ENCODE measurements at places on chromosomes 2 and 18.

DNA sequence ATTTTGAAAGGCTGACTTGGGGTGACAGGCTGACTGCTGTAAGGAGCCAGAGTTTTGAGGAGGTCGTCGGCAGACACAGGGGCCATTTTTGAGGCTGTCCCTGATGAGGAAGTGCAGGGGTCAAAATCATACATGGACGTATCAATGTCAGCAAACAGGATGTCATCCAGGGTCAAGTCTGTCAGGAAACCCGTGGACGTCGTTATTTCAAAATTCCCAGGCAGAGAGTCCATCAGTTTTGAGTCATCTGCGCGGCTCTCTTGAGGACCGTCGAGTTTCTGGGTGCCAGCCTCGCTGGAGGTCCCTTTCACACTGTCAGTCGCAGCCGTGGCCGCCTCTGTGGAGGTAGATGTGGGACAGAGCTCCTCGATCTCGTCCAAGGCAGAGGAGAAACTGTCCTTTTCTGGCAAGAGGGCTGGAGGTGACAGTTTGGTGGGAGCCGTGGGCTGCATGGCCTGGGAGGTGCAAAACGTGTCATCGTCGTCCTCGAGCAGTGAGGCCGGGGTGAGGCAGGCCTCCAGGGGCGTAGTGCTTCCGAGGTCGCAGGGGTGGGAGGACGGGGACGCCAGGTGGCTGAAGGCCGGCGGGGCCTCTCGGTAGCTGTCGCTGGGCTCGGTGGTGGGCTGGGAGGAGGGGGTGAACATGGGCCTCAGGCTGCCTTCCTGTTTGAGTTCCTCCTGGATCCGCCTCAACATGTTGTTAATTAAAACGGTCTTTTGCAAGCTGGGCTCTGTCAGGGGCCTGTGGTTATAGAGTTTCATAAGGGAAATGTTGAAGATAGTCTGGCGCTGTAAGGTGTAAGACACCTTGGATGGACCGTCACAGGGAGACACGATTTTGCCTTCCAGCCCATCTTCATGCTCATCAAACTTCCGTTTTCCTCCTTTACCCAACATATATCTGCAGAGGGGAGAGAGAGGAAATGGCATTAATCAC lies 17.5 kb downstream of the SERTAD2 start:
- peak; percentile 30 for DNase-seq

DNA sequence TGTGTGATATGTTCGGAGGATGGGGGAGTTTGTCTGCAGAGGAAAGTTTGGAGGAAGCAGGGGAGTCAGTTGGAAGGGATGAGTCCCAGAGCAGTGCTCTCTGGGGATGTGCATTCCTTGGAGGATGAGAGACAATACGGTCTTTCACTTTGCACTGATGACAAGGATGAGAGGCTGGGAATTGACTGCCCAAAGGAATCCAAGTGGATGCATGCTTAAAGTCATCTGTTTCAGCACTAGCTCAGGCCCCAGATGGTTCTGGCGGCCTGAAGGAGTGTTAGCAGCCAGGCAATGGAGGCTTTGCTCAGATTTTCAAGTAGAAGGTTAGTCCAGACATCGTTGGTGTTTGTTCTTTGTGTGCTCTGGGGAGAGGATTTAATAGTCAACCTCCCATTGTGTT lies 100.2 kb downstream of the CRIM1 start:
- no peak for DNase-seq

- no peak for DNase-seq
Observed at GRCh38 chr2:95265182-95265581, 9.1 kb upstream of the PROM2 start.

DNA sequence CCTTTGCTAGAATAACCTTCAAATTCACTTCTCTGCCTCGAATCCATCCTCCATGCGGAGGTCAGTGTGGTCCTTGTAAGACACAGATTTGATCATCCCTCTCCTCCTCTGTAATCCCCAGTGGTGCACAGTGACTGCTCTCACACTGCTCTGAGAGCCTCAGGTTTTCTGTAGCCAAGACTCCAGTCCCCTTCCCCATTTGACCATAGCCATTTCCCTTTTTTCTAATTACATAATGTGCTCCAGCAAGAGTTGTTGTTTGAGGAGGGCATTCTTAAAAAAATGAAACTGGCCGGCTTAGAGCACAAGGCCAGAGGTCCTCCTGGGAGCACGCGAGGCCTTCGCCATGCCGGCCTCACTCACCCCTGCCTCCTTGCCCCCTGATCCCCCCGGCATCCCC lies 34.7 kb upstream of the LPIN1 start:
- peak; percentile 38 for DNase-seq

- peak; percentile 22 for DNase-seq
Observed at GRCh38 chr2:59025157-59025757, 784.1 kb upstream of the FANCL start.

- DNase-seq, result no peak
Observed at GRCh38 chr2:240498958-240499260, 58.9 kb downstream of the ANKMY1 start.

- peak; percentile 16 for DNase-seq
Observed at GRCh38 chr2:26178746-26179436, 6.0 kb downstream of the GAREM2 start.

DNA sequence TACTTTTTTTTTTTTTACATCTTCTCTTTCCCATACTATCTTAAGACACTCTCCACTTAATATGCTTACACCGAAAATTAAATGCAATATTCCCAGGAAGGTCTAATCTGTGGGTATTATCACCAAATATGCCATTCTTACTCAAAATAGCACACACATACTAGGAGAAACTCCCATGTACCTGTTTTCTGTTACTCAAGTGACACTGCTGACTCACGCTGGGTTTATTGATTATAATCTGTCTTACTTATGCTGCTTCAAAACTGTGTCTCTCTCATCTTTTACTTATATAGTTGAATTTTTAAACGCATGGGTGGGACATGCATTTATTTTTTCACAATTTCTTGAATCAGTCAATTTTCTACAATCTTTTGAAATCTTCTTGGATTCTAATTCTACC lies 29.9 kb downstream of the MRPL19 start:
- no peak for DNase-seq

GRCh38 chr2:241592126-241592845 lies 33.7 kb downstream of the BOK start:
- DNase-seq, result no peak

DNA sequence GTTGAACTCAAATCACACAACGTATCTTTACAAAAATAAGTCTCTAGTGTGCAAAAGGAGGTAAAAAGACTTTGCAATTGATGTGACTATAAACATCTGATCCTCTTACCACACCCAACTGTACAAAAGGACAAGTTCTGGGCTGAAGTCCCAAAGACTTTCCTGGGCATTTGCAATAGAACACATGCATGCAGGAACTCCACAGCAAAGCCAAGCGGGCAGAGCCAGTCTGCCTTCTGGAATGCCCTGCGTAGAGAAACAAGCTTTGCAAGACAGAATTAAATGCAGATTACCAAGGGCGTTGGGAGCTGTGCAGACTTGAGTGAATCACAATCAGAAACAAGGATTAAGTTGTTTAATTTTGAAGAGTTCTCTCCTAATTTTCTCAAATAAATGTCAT lies 208.4 kb upstream of the ZNF521 start:
- no peak for DNase-seq

DNA sequence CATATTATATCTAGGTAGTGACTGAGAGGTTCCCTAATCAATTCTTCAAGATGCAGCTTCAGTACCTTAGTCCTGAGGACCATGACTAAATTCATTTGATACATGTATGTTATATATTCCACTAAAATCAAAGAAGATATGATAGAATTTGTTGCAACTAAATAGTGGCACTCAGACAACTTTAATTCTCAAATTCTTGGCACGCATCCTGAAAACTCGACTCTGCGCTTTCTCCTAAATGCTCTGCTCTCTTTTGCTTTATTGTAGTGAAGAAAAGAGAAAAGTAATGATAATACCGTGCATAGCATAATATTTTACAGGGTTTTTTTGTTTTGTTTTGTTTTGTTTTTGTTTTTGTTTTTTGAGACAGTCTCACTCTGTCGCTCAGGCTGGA lies 475.3 kb downstream of the ARHGAP15 start:
- no peak for DNase-seq

- no peak for DNase-seq
Observed at GRCh38 chr2:144472911-144473310, 47.0 kb downstream of the ZEB2 start.

- DNase-seq, result no peak
Observed at GRCh38 chr18:54151376-54151775, 73.1 kb downstream of the MBD2 start.

- DNase-seq, result no peak
Observed at GRCh38 chr2:170436077-170436943, 258.4 kb downstream of the MYO3B start.

DNA sequence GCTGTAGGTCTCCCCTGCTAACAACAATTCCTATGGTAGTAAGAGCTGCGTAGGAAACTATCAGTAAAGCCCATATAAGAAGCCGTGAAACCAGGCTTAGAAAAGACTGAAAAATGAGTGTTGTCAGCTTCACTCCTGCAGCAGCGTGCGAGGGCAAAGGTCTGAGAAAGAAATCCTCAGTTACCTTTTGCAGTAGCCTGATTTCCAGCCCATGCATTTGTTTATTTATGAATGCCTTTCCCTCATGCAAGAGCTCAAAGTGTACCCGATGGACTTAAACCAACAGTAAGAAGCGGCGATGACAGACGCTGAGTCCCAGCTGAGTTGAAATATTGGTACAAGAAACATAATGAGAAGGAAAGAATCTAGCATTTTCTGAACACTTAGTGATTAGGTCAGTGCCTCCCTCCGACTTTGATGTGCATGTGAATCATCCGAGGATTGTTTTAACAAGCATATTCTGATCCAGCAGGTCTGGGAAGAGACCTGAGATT lies 15.0 kb upstream of the POLI start:
- no peak for DNase-seq

- no peak for DNase-seq
Observed at GRCh38 chr2:127228102-127228501, 8.0 kb upstream of the CYP27C1 start.

DNA sequence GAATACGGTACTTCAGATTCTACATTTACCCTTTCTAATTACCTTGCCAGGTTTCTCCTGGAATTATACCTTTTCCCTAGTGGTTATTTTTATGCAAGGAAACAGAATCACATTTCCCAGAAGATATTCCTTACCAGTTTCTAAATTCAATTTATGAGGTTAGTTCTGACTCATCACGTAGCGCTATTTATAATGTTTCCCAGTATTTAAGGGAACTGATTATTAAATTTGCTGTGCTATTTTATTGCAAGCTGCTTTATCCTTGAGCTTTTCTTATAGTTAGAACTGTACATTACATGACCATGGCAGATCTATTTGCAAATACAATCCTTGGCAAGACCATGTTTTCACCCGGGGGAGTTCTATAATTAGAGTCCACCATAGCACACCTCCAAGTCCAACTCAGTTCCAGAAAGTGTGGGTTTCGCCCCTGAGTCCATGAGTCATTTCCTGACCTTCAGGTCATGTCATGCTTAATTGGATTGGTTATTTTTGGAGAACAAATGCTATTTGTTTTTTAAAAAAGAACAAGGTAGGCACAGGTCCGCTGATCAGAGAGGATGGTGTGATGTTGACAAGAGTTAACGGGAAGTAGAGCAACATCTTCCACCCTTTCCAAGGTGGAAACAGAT lies 126.6 kb downstream of the ZNF532 start:
- no peak for DNase-seq

DNA sequence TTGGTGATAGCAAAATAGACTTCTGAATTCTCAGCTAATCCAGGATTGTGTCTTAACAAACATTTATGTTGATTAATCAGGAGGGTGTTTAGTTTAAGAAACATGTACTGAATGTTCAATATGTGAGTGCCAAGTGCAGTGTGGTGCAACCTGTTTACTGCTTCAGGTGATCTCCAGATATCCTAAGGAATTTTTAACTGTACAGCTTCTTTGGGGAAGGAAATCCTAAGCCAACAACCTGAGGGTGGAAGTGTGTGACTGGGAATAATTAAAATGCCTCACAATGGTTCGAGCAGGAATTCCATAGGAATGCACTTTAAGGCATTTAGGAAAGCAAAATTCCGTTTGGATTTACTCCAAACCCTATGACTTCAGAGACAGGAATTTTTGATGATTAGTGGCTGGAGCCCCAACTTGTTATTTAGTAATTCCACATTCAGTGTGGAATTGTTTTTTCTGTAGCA lies 16.4 kb downstream of the CRIM1 start:
- no peak for DNase-seq

DNA sequence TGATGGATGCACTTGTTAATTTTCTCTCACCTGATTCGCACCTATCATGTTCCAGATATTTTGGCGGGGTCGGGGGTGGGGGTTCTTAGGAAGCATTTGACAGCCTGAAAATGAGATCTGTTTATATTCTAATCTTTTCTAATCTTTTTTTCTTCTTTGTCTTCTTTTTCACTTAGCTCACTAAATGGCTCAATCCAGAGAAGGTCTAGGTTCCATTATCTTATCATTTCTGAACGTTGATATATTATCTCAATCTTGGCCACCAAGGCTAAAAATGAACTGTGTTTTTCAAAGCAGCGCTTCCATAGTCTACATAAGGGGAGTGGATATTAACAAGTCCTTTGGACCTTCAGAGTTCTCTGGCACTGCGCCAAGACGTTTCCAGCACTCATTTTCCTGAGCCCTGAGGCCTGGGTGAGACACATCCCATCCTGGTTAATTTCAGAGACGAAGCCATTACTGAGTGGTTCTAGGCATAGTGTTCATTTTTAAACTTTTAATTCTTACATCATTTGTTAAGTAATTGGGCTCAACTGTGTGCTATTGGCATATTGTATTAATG lies 229.0 kb downstream of the SOX11 start:
- DNase-seq, result no peak

DNA sequence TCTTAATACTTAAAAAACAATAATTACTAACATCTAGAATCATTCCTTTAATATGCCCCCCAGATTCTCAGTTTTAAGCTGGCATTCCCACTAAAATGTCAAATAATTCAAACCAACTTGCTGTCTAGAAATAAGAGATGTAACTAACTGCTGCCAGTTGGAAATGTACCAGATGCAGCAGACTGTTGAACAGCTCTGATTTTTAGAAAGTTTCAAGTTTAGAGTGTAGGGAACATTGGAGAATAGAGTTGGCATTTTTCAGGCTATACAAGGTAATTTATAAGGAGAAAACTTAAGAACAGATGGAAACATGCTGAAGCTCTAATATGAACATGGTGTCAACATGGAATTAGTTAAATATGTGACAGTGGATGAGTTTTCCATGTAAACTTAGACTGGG lies 101.4 kb downstream of the PTRHD1 start:
- no peak for DNase-seq

DNA sequence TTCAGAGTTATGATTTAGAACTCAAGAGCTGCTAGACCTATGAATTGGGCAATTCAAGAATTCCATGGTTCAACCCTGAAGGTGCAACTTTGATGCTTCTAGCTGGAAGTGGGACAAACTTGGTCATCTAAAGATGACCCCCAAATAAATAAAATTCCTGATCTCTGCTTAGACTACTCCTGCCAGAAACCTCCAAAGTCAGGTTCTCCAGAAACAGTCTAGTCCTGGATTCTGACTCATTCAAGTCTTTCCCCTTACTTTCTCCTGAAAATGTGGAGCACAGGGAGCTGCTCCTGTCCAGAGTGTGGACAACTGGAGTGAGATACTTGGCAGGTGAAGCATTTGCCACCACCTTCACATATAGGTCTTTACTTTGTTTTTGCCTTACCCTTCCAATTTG lies 557.7 kb upstream of the TNP1 start:
- DNase-seq, result no peak

- DNase-seq, result no peak
Observed at GRCh38 chr2:76257802-76258201, 547.1 kb upstream of the GCFC2 start.

- no peak for DNase-seq
Observed at GRCh38 chr18:9437672-9438071, 37.6 kb upstream of the RALBP1 start.
